Activated T-cell treated with anti-CD3 and anti-CD28 coated beads, Interleukin-2, amount 50 U/mL, for 72 hours (primary cell): ENCODE measurements at places on chromosomes 5 and 9. TPM values are rescaled to one million over a fixed set of nuclear protein-coding genes. Genes with fewer than 3 reads are reported as not detected.

The PCDHB16 gene
- total RNA-seq: not detected

GRCh38 chr5:109161914-109162683 is 247.7 kb downstream of the PJA2 start:
- no peak for DNase-seq

GRCh38 chr9:79621916-79622575 is 50.3 kb downstream of the TLE4 start:
- DNase-seq: no peak

The SLC36A3 gene
- 0.10 TPM for total RNA-seq

DNA sequence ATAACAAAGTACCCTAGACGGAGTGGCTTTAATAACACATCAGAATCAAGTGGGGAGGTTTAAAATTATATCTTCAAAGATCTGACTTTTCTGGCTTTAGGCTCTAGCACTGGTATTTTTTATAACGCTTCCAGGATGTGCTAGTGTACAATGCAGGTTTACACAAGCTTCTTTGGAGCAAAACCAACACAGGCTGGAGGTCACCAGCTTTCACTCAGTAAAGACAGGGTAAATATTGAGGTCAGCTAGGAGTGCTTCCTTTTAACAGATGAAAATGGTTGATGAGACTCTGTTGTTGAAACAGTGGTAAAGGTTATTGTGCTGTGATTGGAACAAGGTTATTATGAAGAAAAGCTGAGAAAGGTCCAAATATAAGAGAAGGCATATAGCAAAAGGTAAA is 414.2 kb downstream of the TAF11L14 start:
- no peak for DNase-seq

DNA sequence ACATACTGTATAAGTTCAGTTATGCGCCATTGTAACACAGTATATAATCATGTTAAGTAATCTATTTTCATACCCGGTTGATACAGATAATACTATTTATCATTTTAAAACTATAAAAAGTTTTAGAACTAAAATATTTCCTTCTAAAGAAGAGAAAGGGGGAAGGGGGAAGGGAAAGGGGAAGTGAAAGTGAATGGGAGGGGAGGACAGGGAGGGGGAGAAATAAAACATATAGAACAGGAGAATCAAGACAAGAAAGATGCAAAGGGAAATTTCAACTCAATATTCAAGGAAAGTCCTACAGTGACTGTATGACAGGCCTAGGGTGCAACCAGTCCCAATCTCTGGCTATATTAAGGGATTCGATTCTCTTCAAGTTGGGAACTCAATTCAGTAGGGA is 1278.8 kb downstream of the MAT2B start:
- DNase-seq: no peak

GRCh38 chr5:131277875-131278740 is 14.3 kb downstream of the CDC42SE2 start:
- no peak for DNase-seq

The TAF11L10 gene
- total RNA-seq: not detected

The PCDHGA6 gene
- 0.16 TPM for total RNA-seq

The ZBED3 gene
- total RNA-seq: 11.4 TPM

The C5orf52 gene
- total RNA-seq: not detected

- DNase-seq: no peak
Observed at GRCh38 chr5:180558232-180558631, 33.1 kb downstream of the SCGB3A1 start.

GRCh38 chr5:79702606-79703380 is 13.2 kb downstream of the CMYA5 start:
- peak; percentile 35 for DNase-seq

The TEX10 gene
- total RNA-seq: 17.9 TPM

DNA sequence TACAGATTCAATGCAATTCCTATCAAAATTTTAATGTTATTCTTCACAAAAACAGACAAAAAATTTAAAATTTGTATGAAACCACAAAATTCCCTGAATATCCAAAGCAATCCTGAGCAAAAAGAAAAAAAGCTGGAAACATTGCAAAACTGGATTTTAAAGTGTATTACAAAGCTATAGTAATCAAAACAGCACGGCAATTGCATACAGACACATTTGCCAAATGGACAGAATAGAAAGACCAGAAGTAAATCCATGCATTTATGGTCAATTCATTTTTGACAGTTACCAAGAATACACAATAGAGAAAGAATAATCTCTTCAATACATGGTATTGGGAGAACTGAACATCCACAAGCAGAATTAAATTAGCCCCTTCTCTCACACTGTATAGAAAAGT is 110.5 kb downstream of the TMEM232 start:
- DNase-seq: no peak

The IL3 gene
- 6.2 TPM for total RNA-seq

The SMIM33 gene
- total RNA-seq: 0.22 TPM

The TAL2 gene
- total RNA-seq: not detected

- no peak for DNase-seq
Observed at GRCh38 chr9:105973951-105974351, 279.6 kb downstream of the TMEM38B start.

The PCA3 gene
- not detected for total RNA-seq

DNA sequence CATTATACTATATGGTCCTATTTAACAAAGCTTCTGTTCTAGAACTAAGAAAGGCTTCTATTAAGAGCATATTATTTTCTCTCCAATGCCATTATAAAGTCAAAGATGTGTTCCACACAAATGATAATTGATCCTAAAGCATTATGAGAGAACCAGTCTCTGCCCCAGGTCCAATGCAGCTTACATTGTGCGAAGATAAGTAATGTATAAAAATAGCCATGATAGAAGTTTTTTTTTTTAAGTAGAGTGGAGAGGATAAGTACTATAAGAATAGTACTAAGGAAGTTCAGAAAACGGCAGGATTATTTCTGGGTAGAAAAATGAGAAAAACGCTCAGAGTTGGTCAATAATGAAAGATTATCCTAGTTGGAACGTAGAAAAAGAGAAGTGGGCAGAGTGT is 15.6 kb downstream of the UBTD2 start:
- no peak for DNase-seq

DNA sequence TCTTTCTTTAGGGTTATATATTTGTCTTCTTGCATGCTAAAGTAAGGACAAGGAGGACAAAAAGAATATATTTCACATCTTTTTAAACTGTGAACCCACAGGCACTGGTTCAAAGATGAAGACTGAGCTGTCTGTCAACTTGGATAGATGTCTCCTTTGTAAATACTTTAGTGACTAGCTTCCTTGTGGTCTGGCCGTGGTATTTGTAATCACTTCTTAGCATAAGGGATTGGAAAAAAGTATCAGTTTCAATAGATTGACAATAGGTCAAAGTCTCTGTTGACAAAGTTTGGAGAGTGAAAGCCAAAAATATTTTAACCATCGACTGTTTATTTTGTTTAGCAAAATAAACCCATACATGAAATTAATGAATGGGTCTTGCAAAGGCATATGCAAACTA is 91.4 kb downstream of the TMEM167A start:
- no peak for DNase-seq

DNA sequence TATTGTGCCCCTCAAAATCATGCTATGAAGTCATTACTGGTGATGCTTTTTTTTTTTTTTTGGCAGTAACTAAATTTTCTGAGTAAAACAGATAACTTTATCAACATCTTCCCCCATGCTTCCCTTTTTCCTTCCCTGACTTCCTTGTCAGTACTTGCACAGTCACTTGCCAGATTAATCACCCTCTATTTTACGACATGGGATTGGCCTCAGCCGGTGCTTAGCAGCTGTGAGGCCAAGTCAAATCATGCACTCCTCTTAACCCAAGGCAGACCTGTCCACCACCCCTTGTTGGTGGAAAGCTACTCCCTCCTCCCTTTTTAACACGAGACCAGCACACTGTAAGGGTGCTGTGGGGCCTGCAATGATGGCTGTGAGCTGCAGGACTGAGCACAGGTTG is 118.0 kb upstream of the OTULINL start:
- DNase-seq: no peak

DNA sequence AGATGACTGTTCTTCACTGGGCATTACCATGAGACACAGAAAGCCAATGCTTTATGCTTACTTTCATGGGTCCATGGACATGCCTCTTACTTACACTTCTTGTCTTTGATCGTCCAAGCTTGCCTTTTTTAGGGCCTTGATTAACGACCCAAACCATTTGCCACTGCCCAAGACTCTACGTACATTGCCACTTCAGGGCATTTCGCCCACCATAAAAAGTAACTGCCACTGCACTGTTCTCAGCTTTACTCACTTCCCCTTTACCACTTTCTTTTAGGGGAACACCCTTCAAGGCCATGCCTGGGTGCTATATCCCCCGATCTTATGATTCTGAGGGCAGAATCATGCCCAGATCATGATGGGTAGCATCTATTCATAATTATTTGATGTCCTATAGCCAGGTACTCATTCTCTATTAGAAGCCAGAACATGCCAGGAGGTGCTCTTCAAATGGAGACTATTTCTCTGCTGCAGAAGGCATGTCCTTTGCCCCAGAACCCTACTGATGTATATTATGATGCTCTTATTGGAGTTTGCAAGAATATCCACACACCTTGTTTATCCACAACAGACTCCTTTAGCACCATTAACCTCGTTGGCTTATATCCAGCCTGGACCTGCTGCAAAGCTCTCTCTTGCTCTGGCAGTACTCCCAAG is 64.1 kb upstream of the RAD23B start:
- no peak for DNase-seq

GRCh38 chr5:176822041-176822792 is 11.9 kb downstream of the UNC5A start:
- DNase-seq: no peak

DNA sequence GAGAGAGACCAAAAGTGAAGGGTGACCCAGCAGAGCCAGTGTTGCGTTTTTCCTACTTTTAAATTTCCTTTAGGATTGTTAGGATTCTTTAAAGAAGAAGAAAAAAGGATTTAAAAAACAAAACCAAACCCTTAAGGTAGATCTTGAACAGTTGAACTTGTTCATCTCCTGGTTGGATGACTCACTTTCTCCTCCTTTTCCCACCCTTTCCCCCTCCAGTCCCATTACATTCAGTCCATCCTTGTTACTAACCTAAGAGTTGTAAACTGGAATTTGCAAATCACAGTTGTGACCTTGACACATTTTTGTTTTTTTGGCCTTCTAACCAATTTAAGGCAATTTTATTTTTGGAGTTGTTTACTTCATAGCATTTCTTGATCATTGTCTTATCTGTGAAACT is 289.2 kb downstream of the ARHGAP26 start:
- DNase-seq: no peak
